Activated CD4-positive, alpha-beta T cell treated with anti-CD3 and anti-CD28 coated beads for 1 hour (primary cell): ENCODE measurements at places on chromosomes 1 and 21.

- no peak for DNase-seq
Observed at GRCh38 chr1:228045871-228046270, 36.6 kb upstream of the ARF1 start.

DNA sequence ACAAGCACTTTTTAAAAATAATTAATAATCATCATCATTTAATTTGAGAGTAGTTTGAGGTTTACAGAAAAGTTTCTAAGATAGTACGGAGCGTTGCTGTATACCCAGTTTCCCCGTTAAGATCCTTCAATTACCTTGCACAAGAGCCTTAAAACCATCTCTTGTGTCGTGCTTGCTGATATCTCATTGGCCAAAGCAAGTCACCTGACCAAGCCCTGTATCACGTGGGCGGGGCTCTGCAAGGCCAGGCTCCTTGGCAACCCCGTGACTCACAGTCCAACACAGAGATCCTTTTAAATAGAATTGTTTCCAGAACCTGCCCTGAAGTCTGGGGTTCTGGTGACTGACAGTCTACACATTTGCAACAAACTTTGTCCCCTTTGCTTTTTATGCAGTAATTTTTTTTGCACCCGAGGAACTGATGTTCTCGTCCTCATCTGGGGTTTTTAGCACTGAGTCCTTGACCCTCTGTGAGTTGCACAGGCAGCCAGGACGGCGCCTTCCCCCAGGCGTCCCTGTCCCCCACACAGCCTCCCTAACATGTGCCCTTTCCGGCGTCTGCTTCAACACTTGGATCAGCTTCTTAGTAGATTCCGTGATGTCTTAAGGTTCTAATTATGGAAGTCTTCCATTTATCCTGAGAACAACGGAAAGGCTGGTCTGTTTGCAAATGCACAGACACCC, 183.3 kb upstream of the TMEM51 start:
- no peak for DNase-seq

GRCh38 chr1:164511001-164511705, 47.8 kb upstream of the PBX1 start:
- DNase-seq: no peak

- DNase-seq: no peak
Observed at GRCh38 chr1:9281908-9282695, 10.6 kb upstream of the SPSB1 start.

GRCh38 chr21:41750532-41751151, 16.2 kb downstream of the RIPK4 start:
- DNase-seq: no peak

DNA sequence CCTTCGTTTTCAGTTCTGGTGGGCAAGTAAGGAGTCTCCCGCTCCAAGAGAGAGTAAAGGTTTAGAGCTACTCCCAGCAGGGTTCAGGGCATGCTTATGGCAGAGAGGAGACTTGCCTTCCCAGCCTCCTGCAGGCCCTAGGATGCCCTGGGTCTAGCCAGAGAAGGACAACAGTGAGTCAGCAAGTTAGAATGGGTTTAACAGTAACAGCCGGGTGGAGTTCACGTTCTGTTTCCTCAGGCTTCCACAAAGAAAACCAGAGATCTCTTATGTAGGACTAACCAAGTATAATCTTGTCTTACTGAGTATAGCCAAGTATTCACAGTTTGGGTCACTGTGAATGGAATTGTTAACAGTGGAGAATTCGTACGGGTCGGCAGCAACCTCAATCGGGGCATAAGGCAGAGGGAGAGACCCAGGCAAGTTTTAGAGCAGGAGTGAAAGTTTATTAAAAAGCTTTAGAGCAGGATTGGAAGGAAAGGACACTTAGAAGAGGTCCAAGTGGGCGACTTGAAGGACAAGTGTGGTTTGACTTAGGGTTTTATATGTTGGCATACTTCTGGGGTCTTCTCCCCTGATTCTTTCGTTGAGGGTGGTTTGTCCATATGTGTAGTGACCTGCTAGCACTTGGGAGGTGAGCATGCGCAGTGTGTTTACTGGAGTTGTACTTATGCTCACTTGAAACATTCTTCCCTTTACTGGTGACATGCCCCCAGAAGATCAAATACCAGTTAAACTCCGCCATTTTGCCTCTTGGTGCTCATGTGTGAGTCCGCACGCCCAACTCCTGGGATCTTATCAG, 4.5 kb downstream of the OVAAL start:
- DNase-seq: no peak

DNA sequence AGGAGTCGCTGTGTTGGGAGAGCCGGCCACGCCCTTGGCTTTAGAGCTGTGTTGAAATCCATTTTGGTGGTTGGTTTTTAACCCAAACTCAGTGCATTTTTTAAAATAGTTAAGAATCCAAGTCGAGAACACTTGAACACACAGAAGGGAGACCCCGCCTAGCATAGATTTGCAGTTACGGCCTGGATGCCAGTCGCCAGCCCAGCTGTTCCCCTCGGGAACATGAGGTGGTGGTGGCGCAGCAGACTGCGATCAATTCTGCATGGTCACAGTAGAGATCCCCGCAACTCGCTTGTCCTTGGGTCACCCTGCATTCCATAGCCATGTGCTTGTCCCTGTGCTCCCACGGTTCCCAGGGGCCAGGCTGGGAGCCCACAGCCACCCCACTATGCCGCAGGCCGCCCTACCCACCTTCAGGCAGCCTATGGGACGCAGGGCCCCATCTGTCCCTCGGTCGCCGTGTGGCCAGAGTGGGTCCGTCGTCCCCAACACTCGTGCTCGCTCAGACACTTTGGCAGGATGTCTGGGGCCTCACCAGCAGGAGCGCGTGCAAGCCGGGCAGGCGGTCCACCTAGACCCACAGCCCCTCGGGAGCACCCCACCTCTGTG, 4.7 kb downstream of the C1orf35 start:
- DNase-seq: no peak

- no peak for DNase-seq
Observed at GRCh38 chr1:31633117-31633516, 11.6 kb downstream of the PEF1 start.

GRCh38 chr1:148379697-148380096, 103.4 kb downstream of the PPIAL4G start:
- DNase-seq: no peak

DNA sequence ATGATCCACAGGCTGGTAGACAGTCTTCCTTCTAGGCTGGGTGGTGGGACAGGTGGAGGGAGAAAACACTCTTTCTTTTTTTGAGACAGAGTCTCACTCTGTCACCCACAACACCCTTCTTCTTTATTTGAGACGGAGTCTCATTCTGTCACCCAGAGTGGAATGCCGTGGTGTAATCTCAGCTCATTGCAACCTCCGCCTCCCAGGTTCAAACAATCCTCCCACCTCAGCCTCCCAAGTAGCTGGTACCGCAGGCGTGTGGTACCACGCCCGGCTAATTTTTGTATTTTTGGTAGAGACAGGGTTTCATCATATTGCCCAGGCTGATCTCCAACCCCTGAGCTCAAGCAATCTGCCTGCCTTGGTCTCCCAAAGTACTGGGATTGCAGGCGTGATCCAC, 2.9 kb downstream of the GPR37L1 start:
- no peak for DNase-seq

GRCh38 chr1:212498283-212499040, 65.7 kb downstream of the NENF start:
- DNase-seq: no peak

GRCh38 chr1:235486321-235486720, 17.9 kb downstream of the B3GALNT2 start:
- DNase-seq: no peak

- DNase-seq: no peak
Observed at GRCh38 chr1:112268408-112268807, 127.6 kb upstream of the CTTNBP2NL start.

- DNase-seq: no peak
Observed at GRCh38 chr1:147807405-147807804, 47.0 kb upstream of the GJA5 start.

DNA sequence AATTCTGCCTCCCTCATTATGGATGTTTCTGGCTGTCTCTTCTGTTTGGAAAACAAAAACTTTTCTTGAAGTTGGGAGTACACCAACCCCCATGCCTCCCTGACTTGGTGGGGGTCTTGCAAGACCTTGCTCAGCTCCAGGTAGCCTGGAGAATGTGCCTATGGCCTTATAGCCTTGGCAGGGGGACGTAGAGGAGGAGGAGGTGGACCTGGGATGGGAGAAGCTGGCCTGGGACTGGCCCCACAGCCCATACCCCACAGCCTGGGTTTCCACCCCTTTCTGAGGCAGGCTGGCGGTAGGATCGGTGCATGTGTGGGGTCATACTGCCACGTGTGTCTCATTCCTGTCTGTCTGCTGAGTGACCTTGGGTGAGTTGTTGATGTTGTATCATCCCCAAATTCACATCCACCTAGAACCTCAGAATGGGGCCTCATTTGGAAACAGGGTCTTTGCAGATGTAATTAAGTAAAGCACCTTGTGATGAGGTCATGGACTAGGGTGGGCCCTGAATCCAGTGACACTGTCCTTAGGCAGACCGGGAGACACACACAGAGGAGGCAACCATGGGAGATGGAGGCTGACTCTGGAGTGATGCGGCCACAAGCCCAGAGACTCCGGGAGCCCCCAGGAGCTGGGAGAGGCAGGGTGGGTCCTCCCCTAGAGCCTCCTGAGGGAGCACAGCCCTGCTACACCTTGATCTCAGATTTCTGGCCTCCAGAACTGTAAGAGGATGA, 18.5 kb downstream of the OBSCN start:
- DNase-seq: no peak

GRCh38 chr1:66211521-66211920, 322.4 kb upstream of the SGIP1 start:
- no peak for DNase-seq

GRCh38 chr1:159493354-159493753, 42.5 kb downstream of the OR10J5 start:
- DNase-seq: no peak

GRCh38 chr1:114723915-114724314, 7.3 kb upstream of the NRAS start:
- DNase-seq: no peak

DNA sequence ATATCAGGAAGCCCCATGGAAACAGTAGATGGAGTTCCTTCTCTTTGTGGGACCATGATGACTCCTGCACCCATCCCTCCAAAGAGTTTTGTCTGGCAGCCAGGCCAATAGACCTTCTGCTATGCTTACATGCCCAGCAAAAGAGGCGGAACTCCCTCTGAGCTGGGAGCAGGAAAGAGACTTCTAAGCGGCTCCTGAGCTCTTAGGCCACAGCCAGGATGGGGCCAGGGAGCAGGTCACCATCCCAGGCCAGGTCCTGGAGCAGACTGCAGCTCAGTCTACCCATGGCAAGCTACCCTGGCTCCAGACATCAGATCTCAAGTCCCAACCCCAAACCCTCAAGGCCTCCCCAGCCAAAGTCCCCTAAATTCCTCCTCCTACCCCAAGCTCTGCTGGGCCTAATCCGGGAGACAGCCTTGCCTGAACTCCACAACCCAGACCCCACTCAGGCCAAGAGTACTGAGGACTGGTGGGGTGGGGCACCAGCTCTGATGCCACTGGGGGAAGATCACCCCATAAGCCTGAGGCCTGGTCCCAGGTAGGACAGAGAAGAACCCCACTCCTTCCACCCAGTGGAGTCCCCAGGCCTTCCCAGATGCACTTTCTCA, 387.9 kb downstream of the MATN1 start:
- DNase-seq: no peak

- no peak for DNase-seq
Observed at GRCh38 chr1:235199441-235199840, 38.4 kb upstream of the RBM34 start.

- no peak for DNase-seq
Observed at GRCh38 chr1:173503391-173503790, 26.3 kb downstream of the PRDX6 start.

GRCh38 chr1:66335125-66335524, 198.8 kb upstream of the SGIP1 start:
- no peak for DNase-seq

- DNase-seq: no peak
Observed at GRCh38 chr1:50415235-50416149, 7.8 kb downstream of the DMRTA2 start.

DNA sequence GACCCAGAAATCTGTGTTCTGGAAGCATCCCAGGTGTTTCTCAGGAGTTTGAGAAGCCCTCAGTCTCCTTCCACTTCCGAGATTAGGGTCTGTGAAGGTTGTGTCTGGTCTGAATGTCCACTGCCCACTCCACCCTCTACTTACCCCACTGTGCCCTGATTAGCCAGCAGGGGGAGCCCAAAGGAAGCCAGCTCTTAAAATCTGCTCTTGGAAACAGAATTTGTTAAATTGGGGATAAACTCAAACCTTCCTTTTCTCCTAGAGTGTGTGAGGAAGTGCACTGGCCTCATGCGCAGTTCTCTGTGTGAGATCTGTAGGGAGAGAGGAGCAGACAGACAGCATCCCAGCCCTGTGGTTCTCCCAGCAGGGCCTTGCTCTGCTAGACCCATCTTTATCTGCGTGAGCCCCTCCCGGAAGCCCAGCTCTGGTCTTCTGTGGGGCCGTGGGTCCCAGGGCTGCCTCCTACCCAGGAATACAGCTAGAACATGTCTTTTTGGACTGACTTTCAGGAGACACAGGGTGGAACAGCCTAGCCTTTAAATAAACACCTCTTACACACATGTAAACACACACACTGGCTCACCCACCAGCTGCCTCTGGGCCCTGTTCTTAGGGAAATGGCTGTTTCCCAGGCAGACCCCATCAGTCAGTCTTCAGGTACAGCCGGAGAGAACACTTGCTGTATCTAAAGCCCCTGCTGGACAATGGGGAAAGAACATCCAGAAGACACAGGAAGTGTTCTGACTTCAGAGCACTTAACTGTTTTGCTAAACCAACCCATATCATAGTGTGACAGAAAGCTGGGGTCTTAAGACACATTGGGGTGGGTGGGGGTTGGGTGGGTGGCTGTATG, 52.2 kb downstream of the SMYD2 start:
- DNase-seq: no peak

GRCh38 chr1:30848130-30848529, 60.4 kb downstream of the SDC3 start:
- no peak for DNase-seq

- DNase-seq: no peak
Observed at GRCh38 chr1:2042830-2043773, 7.1 kb upstream of the PRKCZ start.

DNA sequence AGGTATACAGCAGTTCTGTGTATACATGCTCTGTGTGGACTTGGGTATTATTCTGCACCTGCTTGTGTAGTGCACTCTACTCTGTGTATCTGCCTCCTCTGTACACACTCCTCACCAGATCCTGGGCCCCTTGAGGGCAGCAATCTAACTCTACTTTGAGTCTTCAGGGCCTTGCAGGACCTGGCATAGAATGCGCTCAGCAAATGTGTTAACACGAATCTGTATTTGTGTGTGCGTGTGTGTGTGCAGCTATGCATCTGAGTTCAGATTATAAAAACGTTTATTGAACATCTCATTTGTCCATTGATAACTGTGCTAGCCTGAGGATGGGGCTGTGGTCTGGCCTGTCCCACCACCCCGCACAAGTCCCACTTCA, 3.9 kb upstream of the MEF2D start:
- no peak for DNase-seq

- DNase-seq: no peak
Observed at GRCh38 chr1:54936791-54937190, 43.6 kb upstream of the TMEM61 start.

DNA sequence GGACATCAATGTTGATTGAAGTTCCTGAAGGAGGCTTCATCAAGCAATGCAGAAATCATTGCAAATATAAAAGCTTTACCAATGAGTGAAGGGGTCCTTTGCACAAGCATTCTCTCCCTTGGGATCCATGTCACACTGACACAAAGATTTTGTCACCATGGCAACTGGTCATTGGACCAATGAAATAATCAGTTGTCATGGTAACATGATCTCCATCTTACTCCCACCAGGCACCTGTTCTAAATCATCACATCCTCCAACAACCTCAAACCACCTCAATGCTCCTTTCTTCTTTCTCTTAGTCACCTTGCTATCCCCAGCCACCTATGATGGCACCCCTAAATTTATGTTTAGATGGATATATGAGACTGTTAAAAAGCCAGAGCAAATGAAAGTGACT, 13.5 kb upstream of the FOXJ3 start:
- no peak for DNase-seq
